ENCODE measurements at places on chromosomes 13 and 19.

- no peak for DNase-seq
Measured at GRCh38 chr13:24110011-24110410, 50.5 kb upstream of the SPATA13 start.

GRCh38 chr13:71285700-71286099, 581.3 kb downstream of the DACH1 start:
- no peak for DNase-seq

- no peak for DNase-seq
Measured at GRCh38 chr13:73987618-73988017, 146.6 kb downstream of the KLF12 start.

GRCh38 chr13:73556128-73556527, 497.3 kb downstream of the KLF5 start:
- DNase-seq: no peak

GRCh38 chr19:50638600-50638999, 1.1 kb downstream of the SYT3 start:
- no peak for DNase-seq

GRCh38 chr19:35559281-35559659, 4.2 kb downstream of the ATP4A start:
- no peak for DNase-seq

DNA sequence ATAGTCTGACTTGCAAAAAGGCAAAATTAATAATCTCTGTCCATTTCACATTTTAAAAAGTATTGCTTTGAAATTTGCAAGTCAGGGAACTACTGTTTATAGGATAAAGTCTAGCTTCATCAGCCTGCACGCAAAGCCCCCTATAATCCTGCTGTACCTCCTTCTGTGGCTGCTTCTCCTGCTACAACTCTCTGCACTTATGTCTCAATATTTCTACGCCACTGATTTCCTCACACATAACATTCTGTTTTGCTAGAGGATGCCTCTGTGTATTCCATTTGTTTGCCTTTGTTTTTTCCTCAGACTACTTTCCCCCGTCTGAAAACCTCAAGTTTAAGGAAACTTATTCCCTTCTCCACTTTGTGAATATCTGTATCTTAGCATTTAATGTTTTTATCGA, 389.9 kb downstream of the RFC3 start:
- no peak for DNase-seq

Measured in stimulated activated CD4-positive, alpha-beta T cell treated with anti-CD3 and anti-CD28 coated beads, Interleukin-12 subunit alpha, Interleukin-12 subunit beta, amount 100 ng/mL, for 48 hours (primary cell).